ENCODE measurements at places on chromosomes 11 and 22.

- DNase-seq = peak; percentile 80
Measured at GRCh38 chr11:58905721-58906547, 33.4 kb upstream of the GLYATL1 start.

DNA sequence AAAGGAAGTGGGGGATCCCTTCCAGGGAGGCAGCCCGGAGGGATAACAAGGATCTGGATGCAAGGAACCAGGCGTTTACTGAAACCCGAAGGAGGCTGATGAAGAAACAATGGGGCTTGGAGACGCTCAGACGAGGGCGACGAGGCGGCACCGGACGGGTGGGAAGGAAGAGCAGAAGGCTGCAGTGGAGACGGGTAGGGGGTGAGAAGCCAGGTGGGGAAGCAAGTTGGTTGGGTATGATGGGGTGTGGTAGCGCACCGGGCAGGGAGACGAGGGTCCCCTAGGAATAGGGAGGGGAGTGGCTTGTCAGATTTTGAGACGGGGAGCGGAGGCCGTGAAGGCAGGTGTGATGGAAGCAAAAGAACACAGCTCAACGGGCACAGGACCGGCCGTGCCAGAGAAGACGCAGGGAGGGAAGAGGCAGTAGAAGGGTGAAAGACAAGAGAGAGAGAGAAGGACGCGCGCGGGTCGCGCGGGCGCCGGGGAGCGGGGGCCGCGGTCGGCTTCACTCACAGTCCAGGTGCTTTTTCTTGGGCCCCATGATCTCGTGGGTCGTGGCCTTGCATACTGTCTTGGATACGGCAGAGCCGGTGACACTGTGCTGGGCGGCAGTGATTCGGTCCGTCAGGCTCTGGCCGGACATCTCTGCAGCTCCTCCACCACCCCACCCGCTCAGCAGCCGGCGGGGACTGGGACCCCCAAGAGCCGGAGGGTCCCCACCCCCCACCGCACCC, 579 bp downstream of the PICALM start:
- peak; percentile 56 for DNase-seq

DNA sequence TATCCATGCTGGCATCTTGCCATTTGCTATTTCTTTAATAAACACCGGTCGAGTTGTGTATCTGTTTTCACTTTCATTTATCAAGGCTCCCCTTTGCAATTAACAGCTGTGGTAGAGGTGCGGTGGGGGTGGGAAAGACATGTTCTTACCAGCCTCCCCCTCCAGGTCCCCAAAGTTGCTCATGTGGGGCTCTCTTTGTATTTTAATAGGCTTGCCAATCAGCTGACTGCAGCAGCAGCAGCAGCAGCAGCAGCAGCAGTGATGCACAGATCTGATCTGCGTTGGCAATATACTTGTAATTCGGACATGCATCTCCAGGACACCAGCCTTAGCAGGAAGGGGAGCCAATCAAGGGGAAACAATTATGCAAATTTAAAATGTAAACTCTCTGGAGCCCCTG, 40.3 kb upstream of the E2F8 start:
- DNase-seq = no peak

GRCh38 chr11:46667043-46667481, 33.4 kb downstream of the ARHGAP1 start:
- no peak for DNase-seq

- no peak for DNase-seq
Measured at GRCh38 chr11:116263019-116263418, 509.8 kb downstream of the BUD13 start.

- no peak for DNase-seq
Measured at GRCh38 chr11:63840356-63841060, 1.6 kb downstream of the MARK2 start.

DNA sequence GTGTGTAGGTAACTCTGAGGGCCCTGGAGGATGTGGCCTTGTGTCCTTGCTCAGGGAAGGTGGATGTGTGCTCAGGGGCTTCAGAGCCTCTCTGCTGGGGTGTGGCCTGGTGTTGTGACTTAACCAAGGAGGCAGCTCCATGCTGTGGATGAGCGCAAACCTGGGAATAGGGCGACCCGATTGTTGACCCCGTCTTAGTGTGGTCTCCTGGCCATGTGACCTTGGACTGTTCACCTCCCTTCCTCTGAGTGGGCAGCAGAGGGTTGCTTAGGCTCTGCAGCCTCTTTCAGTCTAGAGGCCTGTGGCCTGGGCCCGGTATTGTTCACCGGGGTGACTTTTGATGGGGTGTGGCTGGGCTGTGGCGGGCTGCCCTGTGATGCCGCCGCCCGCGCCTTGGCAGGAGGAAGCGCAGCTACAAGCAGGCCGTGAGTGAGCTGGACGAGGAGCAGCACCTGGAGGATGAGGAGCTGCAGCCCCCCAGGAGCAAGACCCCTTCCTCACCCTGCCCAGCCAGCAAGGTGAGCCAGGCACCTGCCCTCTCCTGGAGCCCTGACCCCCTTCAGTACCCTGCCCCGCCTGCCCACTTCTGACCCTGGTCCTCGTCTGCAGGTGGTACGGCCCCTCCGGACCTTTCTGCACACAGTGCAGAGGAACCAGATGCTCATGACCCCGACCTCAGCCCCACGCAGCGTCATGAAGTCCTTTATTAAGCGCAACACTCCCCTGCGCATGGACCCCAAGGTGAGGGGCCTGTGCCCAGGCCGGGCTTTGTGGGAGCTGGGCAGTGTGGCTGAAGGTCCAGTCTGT, 16.7 kb downstream of the INCENP start:
- no peak for DNase-seq

DNA sequence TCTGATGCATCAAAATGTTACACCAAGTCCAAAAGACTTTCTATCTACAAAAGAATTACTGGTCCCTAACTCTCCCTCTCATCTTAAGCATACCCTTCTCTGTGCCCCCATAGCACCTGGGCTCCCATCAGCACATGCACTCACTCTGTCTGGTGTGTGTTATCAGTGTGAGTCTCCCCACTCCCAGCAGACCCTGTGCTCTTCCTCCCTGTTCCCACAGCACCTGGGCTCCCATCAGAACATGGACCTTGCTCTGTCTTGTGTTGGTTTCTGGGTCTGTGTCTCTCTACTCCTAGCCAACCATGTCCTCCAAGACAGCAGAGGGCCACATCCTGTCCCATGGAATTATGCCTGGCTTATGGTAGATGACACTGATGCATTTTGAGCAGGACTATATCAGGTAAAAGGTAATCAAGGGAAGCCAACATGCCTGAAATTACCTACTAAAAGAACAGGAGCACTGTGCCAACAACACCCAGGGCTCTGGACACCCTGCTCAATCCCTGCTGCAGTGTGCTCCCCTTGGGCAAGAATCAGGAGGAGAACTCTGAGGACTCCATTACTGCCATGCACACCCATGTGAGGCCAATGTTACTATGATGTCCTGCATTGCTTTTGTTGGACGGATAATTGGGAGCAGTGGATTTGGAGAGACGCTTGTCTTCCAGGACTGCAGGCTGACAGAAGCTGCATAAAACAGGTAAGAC, 34.3 kb downstream of the GAB4 start:
- DNase-seq = no peak

DNA sequence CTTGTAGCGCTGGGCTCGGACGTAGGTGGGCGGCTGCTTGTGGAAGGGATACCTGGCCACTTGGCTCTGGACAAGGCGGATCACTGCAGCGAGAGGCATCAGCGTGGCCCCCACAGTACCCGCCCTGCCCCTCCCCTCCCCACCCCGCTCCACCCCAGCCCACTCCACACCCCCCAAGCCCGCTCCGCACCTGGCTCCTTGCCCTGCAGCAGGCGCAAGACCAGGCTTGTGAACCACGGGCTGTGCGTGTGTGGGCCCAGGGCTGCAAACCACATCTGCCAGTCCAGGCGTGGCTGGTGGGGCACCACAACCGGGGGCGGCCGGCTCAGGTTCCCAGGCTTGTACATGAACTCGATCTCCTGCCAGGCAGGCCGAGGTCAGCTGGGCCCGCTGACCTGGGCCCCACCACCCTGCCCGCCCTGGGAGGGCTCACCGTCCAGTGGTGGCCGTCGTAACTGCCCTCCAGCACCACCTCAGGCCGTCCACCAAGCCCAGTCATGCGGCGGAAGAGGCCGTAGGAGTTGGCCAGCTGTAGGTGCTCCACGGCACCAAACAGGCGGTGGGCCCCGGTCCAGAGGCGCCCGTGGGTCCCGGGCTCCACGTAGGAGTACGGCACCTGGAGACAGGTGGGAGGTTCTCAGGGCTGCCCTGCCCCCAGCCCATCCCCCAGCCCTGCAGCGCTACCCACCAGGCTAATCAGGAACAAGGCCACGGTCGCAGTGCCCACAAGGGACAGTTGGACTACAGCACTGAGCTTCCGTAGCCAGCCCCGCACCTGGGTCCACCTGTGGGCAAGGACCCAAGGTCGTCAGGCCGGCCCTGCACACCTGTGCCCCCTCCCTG, 2.9 kb downstream of the LMF2 start:
- no peak for DNase-seq

- DNase-seq = no peak
Measured at GRCh38 chr11:130208241-130209127, 48.9 kb downstream of the ST14 start.

GRCh38 chr11:266676-267439, 11.3 kb upstream of the NLRP6 start:
- no peak for DNase-seq

- DNase-seq = no peak
Measured at GRCh38 chr11:9170450-9170849, 79.1 kb upstream of the SCUBE2 start.

- DNase-seq = no peak
Measured at GRCh38 chr11:3795131-3796001, 2.0 kb downstream of the NUP98 start.

DNA sequence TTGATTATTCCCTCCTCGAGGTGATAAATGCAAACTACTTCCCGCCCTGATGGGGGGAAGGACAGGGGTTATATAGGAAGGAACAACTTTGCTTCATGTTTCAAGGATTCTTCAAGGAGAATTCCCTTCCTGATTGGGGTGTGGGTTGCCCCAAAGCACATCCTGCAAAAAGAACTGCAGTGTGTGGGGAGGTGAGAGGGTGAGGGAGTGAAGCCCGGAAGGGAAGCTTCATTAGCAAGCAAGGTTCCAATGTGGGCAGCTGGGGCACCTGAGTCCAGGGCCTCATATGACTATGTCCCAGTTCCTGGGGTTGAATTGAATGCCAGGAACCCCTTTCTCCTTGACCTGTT, 326.0 kb downstream of the MN1 start:
- no peak for DNase-seq

DNA sequence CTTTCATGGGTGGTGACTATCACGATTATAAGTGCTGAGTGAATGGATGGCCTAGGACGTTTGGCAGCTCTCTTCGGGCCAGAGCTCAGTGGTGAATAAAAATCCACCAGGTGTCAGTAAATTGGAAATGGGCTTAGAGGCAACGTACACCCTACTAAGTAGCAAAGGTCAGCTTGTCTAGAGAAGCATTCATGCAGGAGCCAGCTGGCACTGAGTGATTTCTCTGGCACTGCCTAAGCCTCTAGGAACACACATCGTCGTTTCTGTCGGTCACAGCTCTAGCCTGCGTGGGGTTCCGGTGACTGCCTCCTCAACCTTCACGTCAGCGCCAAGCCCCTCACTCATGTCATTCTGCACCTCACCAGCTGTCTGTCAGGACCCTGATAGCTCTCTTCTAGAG, 192.4 kb upstream of the NTM start:
- DNase-seq = no peak

DNA sequence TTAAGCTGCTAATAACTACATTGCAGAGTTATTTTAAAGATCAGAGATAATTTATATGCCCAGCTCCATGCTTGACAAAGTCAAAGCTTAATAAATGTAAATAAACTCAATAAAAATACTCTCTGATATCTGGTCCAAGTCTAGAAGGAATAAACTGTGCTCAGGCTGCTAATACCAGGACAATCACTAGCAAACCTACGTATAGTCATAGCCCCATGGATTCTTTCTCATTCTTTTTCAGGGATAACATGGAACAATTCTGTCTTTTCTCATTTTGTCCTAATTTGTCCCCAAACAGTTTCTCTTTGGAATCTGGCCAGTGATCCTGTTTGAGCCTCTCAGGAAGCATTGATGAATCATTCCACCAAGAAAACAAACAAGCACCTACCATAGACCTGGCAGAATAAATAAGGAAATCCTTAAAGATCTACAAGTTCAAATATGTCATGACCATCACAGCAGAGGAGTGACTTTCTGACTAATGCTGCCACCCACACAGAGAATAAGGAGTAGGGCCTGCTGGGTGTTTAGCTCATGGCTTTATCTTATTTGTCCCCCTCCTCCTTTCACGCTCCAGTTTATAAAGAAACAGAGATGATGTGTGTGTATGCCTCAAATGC, 14.1 kb upstream of the B3GNT6 start:
- DNase-seq = no peak

- no peak for DNase-seq
Measured at GRCh38 chr11:128632141-128632791, 44.9 kb upstream of the ETS1 start.

DNA sequence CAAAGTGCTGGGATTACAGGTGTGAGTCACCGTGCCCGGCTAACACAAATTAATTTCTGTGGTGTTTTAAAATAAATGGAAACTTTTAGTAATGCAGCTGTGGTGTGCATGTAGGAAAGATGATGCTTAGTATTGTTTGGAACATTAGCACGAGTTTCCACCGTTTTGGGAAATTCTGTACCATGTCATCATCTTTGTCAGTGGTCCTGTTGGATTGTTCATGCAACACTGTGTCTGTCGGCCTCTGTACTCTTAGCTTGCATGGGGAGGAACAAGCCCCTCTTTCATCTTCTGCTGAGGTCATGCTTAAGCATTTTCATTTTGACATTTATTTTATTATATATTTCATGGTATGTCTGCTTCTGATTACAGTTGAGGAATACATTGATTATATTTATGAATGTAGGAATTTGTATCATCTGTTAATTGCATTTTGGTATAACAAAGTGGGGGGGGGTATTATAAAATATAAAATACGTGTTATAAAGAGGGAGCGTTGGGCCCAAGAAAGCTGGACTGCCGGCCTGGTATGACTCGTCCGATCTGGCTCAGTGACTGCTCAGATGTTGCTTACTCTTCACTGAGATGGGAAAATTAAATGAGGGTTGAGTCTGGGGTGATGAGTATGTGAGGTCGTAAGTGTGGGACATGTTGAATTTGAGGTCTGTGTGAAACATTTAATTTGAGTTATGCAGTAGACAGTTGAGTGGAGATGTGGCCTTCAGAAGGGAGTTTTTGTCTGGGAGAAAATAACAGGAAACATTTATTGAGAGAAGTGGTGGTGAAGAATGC, 28.7 kb downstream of the CECR2 start:
- no peak for DNase-seq

DNA sequence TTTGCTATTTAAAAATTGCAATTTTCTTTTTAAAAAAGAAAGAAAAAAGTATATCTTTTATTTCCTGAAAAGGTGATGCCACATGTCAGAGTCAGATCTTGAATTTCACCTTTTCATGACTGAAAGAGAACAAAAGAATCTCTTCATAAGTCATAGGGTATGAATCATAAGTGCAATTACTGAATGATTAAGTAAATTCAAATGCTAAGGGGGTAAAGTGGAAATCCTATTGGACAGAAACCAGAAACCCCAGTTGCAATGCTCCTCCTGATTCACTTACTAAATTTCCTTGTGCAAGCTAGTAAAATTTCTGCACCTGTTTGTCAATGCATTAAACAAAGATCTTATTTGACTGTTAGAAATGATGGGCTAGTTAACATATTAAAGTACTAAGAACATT, 8.2 kb upstream of the PRRG4 start:
- DNase-seq = no peak
